Uterine smooth muscle cell (primary cell): ENCODE measurements at places on chromosomes 5 and 9. TPM values are rescaled to one million over a fixed set of nuclear protein-coding genes. Genes with fewer than 3 reads are reported as not detected.

The PHF24 gene
- under 0.01 and 0.11 TPM in 2 replicates for total RNA-seq

The SMIM33 gene
- total RNA-seq: not detected in 2 replicates

The FOXD4L3 gene
- total RNA-seq: not detected in 2 replicates

The MARCOL gene
- not detected in 2 replicates for total RNA-seq

The GAPT gene
- total RNA-seq: not detected in 2 replicates

The SLC6A19 gene
- total RNA-seq: not detected in 2 replicates

The ADGRV1 gene
- total RNA-seq: 0.25 and 0.33 TPM in 2 replicates

The NDST1 gene
- total RNA-seq: 33.4 and 39.5 TPM in 2 replicates

The LCN9 gene
- not detected in 2 replicates for total RNA-seq

The ARL14EPL gene
- total RNA-seq: 0.89 TPM in 1 of 2 replicates, not detected in the other

The APBB3 gene
- 17.2 and 26.0 TPM in 2 replicates for total RNA-seq

The STOM gene
- 62.5 and 118 TPM in 2 replicates for total RNA-seq

The CCDC69 gene
- 1.5 and 2.0 TPM in 2 replicates for total RNA-seq

The TPRN gene
- 6.8 and 8.7 TPM in 2 replicates for total RNA-seq

The FOXI1 gene
- total RNA-seq: not detected in 2 replicates

The C5 gene
- 8.0 and 9.1 TPM in 2 replicates for total RNA-seq

The LHX2 gene
- total RNA-seq: 0.33 TPM in 1 of 2 replicates, not detected in the other

The ELOVL7 gene
- total RNA-seq: under 0.01 and 0.11 TPM in 2 replicates

The IL5 gene
- not detected in 2 replicates for total RNA-seq

The FBXO38 gene
- 64.2 and 67.3 TPM in 2 replicates for total RNA-seq

The BTNL3 gene
- total RNA-seq: not detected in 2 replicates

The RFX3 gene
- 3.9 and 4.0 TPM in 2 replicates for total RNA-seq

The PDCD1LG2 gene
- 10.1 and 13.6 TPM in 2 replicates for total RNA-seq

The DOLPP1 gene
- total RNA-seq: 9.7 and 14.1 TPM in 2 replicates

The C9 gene
- total RNA-seq: 0.55 and 1.1 TPM in 2 replicates

The KCNIP1 gene
- not detected in 2 replicates for total RNA-seq

The ST8SIA4 gene
- 0.22 and 0.37 TPM in 2 replicates for total RNA-seq

The SPATA31E1 gene
- under 0.01 TPM in 1 of 2 replicates, not detected in the other for total RNA-seq

The THOC3 gene
- total RNA-seq: 42.0 and 89.9 TPM in 2 replicates

The CDH9 gene
- not detected in 2 replicates for total RNA-seq

The CDKN2B-AS1 gene
- total RNA-seq: 4.1 and 4.9 TPM in 2 replicates

The TRIP13 gene
- 15.0 and 86.3 TPM in 2 replicates for total RNA-seq

The ESM1 gene
- total RNA-seq: 84.6 and 212 TPM in 2 replicates

The ELL2 gene
- total RNA-seq: 53.6 and 63.7 TPM in 2 replicates

The GNA14 gene
- under 0.01 and 0.12 TPM in 2 replicates for total RNA-seq

The SPOCK1 gene
- 42.7 and 167 TPM in 2 replicates for total RNA-seq

The NDUFB6 gene
- total RNA-seq: 59.1 and 70.8 TPM in 2 replicates

The CCNO gene
- 0.12 and 0.22 TPM in 2 replicates for total RNA-seq

The ATOSB gene
- 19.3 and 25.4 TPM in 2 replicates for total RNA-seq

The CER1 gene
- total RNA-seq: not detected in 2 replicates

The ZNF346 gene
- total RNA-seq: 12.7 and 14.3 TPM in 2 replicates

The EIF4EBP3 gene
- total RNA-seq: 0.77 and 1.1 TPM in 2 replicates

The DDX4 gene
- total RNA-seq: not detected in 2 replicates

The PHYHD1 gene
- 3.4 and 6.2 TPM in 2 replicates for total RNA-seq

The PRELID1 gene
- 93.1 and 168 TPM in 2 replicates for total RNA-seq

The KCNN2 gene
- total RNA-seq: 0.22 and 0.37 TPM in 2 replicates

The GHR gene
- 1.9 and 2.5 TPM in 2 replicates for total RNA-seq
